Posterior vena cava (tissue), 2 donors: ENCODE measurements at places on chromosomes 3 and 15. TPM values are rescaled to one million over a fixed set of nuclear protein-coding genes. Genes with fewer than 3 reads are reported as not detected.

The ANKRD63 gene
- not detected for total RNA-seq

The ZNF592 gene
- 21.3 TPM for total RNA-seq

The ACOX2 gene
- 20.6 TPM for total RNA-seq

The SERINC4 gene
- not detected for total RNA-seq

The SMAD6 gene
- total RNA-seq: 17.4 TPM

The SI gene
- 0.14 TPM for total RNA-seq

The CLDN18 gene
- total RNA-seq: not detected

The DUOXA2 gene
- not detected for total RNA-seq

The FSIP1 gene
- 0.69 TPM for total RNA-seq

GRCh38 chr3:189621948-189622603 lies 9.1 kb upstream of the TP63 start:
- DNase-seq: no peak

DNA sequence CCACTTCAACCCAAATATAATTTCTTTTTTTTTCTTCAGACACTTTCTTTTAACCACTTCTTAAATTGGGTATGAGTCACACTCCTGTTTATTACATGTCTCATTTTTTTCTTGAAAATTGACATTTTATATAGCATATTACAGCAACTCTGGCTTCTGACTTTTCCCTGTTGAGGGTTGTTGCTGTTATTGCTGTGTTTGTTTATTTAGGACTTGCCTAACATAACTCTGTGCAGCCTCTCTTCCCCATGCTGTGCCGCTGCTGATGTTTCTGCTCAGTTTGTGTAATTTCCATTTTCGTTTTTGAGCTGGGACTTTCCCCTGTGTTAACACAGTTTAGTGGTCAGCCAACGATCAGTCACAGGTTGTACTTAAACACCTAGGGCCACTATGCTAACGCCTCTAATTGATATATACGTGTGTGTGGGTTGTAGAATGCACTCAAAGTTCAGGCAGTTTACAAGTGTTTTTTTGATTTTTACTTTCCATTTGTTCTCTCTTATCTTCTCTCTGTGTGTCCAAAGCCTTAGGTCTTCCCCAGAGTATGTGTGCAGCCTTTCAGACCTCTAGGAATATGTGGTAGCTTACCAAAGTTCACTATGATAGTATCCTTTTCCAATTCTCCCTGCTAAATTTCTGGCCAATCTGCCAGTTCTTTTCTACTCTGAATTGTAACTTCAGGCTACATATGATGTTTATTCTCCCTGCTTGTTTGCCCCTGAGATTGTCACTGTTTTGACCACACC lies 337.2 kb downstream of the ZBTB20 start:
- DNase-seq: no peak

DNA sequence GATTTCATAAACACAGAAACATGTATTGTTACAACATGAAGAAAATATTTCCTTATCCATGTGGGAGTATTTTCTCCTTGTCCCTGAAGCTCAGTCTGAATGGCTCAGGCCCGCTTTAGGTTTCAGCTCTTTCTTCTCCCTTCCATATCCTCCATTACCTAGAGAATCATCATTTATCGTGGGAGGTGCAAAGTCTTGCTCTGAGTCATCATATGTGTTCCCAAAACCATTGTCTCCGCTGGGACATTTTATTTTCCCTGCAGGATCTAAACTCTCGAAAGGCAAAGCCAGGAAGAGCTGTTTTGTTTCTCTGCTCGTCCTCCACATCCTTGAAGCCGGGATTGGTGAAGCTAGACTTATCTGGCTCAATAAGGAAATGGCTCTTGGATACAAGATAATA lies 571.2 kb downstream of the EDEM1 start:
- DNase-seq: no peak

DNA sequence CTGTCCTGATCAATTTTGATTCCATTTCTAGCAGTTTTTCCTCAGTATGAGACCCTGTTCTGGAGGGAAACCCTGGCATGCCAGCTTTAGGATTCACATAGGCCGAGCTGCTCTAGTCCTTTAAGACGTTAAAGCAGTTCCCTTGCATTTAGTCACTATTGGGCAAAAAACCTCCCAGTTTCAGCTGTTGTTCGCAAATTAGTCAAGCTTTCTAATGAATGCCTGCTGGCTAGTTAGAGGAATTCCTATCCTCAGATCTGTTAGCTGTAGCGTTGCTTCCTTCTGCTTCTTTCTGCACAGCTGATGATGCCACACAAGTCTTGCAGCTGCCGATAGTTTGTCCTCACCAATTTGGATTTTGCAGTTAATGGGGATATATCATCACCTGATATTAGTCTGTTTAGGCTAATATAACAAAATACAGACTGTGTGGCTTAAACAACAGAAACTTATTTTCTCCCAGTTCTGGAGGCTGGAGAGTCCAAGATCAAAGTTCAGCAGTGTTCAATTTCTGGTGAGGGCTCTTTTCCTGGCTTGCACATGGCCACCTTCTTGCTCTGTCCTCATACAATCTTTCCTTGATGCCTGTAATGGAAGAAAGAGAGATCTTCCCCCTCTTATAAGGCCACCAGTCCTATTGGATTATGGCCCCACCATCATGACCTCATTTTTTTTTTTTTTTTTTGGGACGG lies 7.5 kb upstream of the UBL7 start:
- no peak for DNase-seq

DNA sequence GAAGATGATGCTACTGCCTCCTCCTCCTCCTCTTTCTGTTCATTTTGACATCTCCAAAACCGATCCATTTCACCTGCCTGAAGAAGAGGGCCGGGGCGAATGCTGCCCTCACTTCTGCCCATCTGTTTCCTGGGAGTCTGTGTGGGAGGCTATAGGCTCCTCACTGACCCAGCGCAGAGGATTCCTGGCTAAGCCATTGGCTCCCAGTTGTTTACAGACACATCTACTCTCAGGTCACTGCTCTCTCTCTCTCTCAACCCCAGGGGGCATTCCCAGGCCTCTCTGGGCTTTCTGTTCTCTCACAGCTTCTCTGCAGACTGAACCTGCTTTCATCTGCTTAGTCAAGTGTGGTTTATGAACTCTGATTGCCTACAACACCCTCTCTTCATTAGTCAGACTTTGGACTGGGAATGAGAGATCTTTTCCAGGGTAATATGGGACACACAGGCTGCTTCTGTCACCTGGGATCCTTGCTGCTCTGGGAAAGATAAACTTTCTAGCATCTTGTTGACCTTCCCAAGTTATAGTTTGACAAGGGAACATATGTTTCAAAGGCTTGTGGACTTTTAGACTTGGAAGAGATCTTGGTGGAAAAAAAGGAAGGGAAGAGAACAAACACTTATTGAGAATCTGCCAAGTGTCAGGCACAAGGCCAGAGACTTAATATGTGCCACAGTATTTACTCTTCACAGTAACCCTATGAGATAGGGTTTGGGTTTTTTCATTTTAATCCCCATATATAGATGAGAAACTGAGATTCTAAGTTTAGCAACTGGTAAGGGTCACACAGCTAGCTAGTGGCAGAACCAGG lies 30.2 kb upstream of the USP3 start:
- no peak for DNase-seq

- DNase-seq: no peak
Measured at GRCh38 chr3:193872265-193872753, 263.6 kb upstream of the HES1 start.

DNA sequence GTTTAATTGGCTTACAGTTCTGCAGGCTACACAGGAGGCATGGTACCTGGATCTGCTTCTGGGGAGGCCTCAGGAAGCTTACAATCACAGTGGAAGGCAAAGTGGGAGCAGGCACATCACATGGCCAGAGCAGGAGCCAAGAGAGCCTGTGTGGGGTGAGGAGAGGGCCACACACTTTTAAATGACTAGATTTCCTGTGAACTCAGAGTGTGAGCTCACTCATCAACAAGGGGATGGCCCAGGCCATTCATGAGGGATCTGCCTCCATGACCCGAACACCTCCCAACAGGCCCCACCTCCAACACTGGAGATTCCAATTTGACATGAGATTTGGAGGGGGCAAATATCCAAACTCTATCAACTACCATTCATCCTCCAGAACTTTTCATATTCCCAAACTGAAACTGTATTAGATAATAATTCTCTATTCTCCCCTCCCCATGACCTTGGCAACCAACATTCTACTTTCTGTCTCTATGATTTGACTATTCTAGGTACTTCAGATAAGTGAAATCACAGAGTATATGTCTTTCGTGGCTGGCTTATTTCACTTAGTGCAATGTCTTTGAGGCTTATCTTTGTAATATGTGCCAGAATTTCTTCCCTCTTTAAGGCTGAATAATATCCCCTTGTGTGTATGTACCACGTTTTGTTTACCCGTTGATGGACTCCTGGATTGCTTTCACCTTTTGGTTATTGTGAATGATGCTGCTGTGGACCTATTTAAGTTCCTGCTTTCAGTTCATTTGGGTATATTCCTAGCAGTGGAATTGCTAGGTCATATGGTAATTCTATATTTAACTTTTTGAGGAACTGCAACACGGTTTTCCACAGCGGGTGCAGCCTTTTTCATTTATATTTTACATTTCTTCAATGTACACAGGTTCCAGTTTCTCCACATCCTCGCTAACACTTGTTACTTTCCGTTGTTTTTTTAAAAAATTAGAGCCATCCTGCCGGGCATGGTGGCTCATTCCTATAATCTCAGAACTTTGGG lies 43.8 kb downstream of the TKT start:
- peak; percentile 37 for DNase-seq

GRCh38 chr15:91517491-91518200 lies 335.9 kb upstream of the SLCO3A1 start:
- no peak for DNase-seq

GRCh38 chr3:161800985-161801559 lies 304.5 kb downstream of the OTOL1 start:
- DNase-seq: peak; percentile 37

DNA sequence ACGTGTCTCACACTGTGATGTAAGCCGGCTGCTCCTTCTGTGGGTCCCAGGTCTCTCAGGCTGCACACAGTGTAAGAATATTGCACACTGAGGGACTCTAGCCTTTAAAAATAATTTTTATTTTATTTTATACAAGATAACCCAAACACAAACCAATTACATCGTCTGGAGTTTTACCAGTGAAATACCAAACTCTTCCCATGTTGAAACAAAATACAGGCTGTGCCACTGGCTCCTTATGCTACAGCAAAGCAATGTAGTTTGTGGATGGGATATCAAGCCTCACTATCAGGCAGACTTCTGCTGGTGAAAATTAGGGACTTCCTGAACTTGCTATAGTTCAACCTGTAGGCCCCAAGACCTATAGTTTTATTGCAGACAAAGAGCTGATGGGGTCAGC lies 311.3 kb upstream of the SLCO3A1 start:
- DNase-seq: no peak

DNA sequence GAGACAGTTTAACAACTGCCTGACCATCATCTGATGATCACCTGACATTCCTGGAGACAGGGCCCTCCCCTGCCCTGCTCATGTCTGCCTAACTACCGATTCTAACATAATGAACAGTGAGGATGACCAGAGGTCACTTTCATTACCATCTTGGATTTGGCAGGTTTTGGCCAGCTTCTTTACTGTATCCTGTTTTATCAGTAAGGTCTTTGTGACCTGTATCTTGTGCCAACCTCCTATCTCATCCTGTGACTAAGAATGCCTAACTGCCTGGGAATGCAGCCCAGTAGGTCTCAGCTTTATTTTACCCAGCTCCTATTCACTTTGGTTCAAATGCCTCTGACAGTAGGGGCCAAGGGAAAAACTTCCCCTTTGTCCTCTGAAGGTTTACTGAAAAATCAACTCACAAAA lies 40.2 kb downstream of the METTL6 start:
- no peak for DNase-seq

GRCh38 chr3:196694941-196695848 lies 16.9 kb downstream of the CEP19 start:
- no peak for DNase-seq

DNA sequence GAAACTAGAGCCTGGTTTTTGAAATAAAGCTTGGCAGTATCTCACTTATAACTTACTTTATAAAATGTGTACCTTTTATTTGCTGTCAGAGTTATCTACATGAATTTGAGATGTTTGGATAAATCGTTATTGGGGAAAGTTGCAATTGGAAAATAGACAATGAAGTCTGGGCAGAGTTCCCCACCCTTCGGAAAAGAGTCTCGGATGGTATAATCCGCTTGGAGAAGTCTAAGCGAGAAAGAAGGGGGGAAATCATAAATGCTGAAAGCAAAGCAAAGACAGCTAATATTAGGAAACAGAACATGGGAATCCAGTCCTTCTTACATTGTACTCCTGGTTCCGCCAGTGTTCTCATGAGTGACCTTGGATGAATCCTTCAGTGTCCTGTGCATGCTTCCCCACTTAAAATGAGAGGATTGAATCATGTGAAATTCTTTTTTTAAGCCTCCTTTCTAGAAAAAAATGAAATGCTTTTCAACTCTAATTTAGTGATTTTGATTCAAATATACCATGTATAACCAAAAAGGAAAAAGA lies 162.4 kb downstream of the ATG7 start:
- no peak for DNase-seq

- no peak for DNase-seq
Measured at GRCh38 chr3:183487896-183488295, 59.5 kb upstream of the MCF2L2 start.

GRCh38 chr3:152927131-152927530 lies 92.2 kb downstream of the P2RY1 start:
- no peak for DNase-seq

DNA sequence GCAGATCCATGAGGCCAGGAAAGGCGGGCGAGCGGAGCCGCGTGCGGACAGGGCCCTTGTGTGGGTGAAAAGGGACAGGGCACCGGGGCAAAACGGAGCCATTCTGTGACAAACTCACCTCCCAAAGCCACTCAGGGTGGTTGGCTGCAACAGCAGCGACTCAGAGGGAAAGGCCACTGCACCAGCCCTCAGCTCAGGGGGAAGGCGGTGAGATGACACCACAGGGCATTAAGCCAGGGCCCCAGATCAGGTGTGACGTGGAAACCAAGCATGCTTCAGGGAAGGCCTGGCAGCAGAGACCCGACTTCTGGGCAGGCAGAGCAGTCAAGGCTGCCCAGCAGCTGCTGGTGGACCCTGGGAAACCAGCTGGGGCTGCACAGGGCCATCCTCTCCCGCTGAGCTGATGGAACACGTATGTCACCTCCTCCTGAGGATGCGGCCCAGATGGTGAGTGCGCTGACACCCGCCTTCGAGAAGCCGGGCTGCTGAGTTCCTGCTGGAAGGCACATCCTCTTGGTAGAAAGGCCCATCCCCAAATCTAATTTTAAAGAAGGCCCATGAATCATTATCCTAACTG lies 82.3 kb downstream of the CHSY1 start:
- peak; percentile 85 for DNase-seq

DNA sequence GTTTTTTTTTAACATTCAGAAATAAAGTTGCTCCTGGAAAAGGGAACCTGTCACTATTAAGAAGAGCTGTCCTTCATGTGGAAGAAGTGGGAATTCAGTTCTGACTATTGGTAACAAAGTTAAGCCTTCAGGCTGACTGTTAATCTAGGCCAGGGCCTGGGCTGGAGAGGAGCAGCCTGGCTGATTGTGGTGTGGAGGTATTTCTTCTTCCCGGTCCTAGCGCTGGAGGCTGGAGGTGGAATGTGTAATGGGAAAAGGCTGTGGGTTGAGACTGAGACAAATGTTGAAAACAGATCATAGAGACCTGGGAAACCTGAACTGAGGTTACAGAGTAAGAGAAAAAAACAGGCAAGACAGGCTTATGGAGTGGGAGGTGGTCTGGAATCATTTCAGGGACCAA lies 23.8 kb upstream of the SH3BP5 start:
- DNase-seq: no peak

- DNase-seq: no peak
Measured at GRCh38 chr3:59064728-59065127, 14.9 kb upstream of the CFAP20DC start.
